Ascending aorta (tissue), 2 donors: ENCODE measurements at places on chromosomes 1 and 21. TPM values are rescaled to one million over a fixed set of nuclear protein-coding genes. Genes with fewer than 3 reads are reported as not detected.

DNA sequence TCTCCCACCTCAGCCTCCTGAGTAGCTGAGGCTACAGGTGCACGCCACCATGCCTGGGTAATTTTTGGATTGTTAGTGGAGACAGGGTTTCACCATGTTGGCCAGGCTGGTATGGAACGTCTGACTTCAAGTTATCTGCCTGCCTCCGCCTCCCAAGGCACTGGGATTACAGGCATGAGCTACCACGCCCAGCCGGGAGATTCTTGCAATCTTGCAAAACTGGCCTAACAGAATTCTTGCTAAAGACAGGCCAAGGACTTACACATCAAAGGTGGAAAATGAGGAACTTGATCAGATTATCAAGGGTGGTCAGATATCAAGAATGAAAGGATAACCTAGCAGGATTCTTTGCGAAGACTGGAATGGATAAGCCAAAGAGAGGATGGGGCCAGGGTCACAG lies 98.3 kb upstream of the TIAM1 start:
- no peaks in the 10 kb centered on the region for H3K4me1 ChIP-seq
- no peak for DNase-seq
- no peak overlapping the region for H3K4me3 ChIP-seq
- H3K36me3 ChIP-seq, result no peaks in the 10 kb centered on the region

DNA sequence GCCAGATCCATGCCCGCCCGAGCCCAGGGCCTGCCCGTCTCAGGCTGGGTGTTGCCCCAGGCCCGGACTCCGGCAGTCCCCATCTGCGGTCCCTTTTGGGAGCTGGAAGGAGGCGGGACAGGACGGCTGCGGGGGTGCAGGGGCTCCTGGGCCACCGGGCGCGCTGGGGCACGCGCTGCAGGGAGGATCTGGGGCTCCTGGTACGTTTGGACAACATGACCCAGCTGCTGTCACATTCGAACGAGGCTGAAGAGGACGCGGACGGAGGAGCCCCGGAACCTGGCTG lies 6.6 kb upstream of the CALML6 start:
- H3K36me3 ChIP-seq, result no peaks in the 10 kb centered on the region
- H3K4me1 ChIP-seq, result peaks cover 4% of the 10 kb centered on the region
- peak overlapping the region; percentile 71 for H3K4me3 ChIP-seq
- no peaks in the 10 kb centered on the region for H3K27me3 ChIP-seq
- no peak for DNase-seq

- DNase-seq, result no peak
- H3K27ac ChIP-seq, result no peak overlapping the region
- no peak overlapping the region for H3K4me3 ChIP-seq
- H3K27me3 ChIP-seq, result no peaks in the 10 kb centered on the region
- H3K36me3 ChIP-seq, result no peaks in the 10 kb centered on the region
- no peaks in the 10 kb centered on the region for H3K4me1 ChIP-seq
Observed at GRCh38 chr1:232728507-232729263, 76.5 kb upstream of the MAP10 start.

DNA sequence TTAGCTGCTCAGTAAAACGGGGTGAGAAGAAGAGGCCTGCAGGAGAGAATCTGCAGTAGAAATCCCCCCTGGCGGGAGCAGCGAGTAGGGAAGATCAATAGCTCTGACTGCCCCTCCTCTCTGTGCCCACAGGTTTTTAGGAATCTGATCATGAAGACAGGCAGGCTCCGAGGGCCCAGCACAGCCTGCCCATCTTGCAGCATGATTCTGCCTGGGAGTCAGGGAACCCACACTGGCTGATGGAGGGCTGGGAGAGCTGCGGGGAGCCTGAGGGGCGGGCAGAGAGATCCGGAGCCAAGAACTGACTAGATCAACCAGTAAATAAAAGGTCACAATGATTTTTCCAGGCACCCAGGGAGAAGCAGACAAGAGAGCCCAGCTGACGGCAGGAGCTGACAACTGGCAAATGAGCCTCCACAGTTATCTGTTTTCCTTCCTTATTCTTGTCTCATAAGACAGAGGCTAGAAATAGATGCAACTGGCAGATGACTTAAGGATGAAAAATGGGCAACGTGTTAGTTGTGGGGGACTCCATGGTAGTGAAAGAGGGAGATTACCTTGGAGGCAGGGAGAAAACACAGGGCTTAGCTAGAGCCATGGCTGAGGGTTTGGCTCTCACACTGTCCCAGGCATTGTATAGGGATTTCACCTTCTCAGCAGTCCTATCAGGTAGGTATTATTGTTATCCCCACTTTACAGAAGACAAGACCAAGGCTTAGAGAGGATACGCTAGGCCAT lies 116.2 kb downstream of the PLXNA2 start:
- peaks cover 4% of the 10 kb centered on the region for H3K4me1 ChIP-seq
- H3K4me3 ChIP-seq, result no peak overlapping the region
- DNase-seq, result no peak
- H3K27me3 ChIP-seq, result no peaks in the 10 kb centered on the region
- H3K27ac ChIP-seq, result no peak overlapping the region
- H3K36me3 ChIP-seq, result no peaks in the 10 kb centered on the region

GRCh38 chr1:170067253-170067819 lies 7.2 kb downstream of the KIFAP3 start:
- H3K27ac ChIP-seq, result no peak overlapping the region
- H3K4me1 ChIP-seq, result no peaks in the 10 kb centered on the region
- H3K4me3 ChIP-seq, result no peak overlapping the region
- no peak for DNase-seq
- H3K36me3 ChIP-seq, result no peaks in the 10 kb centered on the region

DNA sequence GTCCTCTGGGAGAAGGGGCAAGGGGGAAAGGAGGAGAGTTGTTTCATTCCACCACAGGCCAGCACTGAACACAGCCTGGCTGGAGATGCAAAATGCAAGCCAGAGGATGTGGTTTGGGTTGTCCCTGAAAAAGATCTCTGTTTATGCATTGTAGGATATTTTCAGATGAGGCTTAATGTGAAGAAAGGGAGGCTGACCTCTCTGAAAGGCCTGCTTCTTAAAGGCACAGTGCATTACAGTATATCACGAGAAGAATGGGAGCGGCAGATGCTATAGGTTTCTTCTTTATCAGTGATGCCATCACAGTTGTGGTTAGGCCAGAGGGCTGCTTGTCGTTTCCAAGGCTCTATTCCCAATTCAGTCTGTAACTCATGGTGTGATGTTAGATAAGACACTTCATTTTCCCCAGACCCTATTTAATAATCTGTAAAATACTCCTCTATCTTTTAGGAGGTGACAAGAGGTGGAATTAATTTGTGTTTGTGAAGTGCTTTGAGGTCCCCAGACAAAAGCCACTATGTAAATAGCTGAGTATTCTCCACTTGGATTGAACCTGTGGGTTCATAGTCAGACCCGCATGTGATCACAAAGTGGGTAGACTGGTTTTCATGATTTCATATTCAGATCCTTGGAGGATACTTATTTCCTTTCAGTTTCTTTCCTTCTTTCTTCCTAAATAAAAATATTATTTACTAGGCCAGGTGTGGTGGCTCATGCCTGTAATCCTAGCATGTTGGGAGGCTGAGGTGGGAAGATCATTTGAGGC lies 76.5 kb upstream of the WDR26 start:
- H3K36me3 ChIP-seq, result no peaks in the 10 kb centered on the region
- H3K4me3 ChIP-seq, result no peak overlapping the region
- H3K27me3 ChIP-seq, result no peaks in the 10 kb centered on the region
- no peak for DNase-seq
- no peaks in the 10 kb centered on the region for H3K4me1 ChIP-seq
- H3K27ac ChIP-seq, result no peak overlapping the region

DNA sequence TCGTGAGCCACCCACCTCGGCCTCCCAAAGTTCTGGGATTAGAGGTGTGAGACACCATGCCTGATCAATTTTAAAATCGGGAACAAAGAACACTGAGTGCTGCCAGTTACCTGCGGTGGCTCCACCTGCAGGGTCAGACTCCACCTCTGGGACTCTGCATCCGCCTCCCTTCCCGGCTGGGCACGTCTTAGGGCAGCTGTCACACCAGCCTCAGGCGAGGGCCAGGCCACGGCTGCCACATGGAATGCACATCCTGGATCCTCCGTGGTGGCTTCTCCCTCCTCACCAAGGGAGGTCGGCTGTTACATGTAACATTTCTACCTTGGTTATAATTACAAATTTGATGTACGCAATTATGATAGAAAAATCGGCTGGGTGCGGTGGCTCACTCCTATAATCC lies 5.9 kb upstream of the MXRA8 start:
- H3K36me3 ChIP-seq, result no peaks in the 10 kb centered on the region
- DNase-seq, result no peak
- H3K27ac ChIP-seq, result no peak overlapping the region
- peaks cover 28% of the 10 kb centered on the region for H3K4me1 ChIP-seq
- H3K4me3 ChIP-seq, result no peak overlapping the region
- H3K27me3 ChIP-seq, result no peaks in the 10 kb centered on the region

DNA sequence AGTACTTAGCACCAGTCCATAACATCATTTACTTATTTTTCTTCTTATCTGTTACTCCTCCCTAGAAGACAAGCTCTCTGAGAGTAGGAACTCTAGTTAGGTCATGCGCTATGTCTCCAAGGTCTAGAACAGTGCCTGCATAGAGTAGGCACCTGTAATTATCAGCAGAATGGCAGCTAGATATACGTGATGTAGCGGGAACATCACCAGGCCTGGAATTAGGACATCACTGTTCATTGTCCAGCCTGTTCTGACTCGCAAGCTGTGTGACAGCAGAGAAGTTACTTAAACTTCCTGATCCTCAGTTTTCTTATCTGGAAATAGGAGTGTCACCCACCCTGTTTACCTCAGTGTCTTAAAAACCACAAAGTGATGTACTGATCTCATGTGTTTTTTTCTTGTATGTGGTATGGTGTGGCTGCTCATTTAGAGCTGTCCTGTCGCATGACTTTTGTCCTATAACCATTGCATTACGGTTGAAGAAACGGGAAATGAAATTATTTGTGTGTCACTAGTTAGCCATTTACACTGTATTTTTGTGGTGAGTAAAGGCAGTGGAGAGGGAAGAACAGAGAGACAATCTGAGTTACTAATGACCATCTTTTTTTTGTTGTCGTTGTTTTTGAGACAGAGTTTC lies 37.1 kb upstream of the EXO1 start:
- DNase-seq, result no peak
- H3K27ac ChIP-seq, result no peak overlapping the region
- no peak overlapping the region for H3K4me3 ChIP-seq
- no peaks in the 10 kb centered on the region for H3K4me1 ChIP-seq
- H3K36me3 ChIP-seq, result no peaks in the 10 kb centered on the region

DNA sequence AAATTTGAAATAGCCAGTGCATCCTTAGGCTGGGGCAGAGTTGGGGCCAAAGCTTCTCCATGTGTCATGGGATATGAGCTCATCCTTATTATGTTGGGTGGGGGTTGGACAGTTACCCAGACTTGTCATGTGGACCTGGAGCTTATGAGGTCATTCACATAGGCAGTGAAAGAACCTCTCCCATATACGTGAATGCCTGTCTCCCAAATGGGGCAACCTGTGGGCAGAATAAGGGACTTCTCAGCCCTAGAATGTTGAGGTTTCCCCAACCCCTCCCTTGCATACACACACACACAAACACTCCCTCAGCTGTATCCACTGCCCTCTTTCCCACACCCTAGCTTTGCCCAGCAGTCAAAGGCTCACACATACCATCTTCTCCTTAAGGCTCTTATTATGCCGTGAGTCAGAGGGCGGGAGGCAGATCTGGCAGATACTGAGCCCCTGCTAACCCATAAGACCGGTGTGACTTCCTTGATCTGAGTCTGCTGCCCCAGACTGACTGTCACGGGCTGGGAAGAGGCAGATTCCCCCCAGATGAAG lies 2.3 kb upstream of the IVL start:
- no peak overlapping the region for H3K27ac ChIP-seq
- H3K4me1 ChIP-seq, result no peaks in the 10 kb centered on the region
- H3K4me3 ChIP-seq, result no peak overlapping the region

DNA sequence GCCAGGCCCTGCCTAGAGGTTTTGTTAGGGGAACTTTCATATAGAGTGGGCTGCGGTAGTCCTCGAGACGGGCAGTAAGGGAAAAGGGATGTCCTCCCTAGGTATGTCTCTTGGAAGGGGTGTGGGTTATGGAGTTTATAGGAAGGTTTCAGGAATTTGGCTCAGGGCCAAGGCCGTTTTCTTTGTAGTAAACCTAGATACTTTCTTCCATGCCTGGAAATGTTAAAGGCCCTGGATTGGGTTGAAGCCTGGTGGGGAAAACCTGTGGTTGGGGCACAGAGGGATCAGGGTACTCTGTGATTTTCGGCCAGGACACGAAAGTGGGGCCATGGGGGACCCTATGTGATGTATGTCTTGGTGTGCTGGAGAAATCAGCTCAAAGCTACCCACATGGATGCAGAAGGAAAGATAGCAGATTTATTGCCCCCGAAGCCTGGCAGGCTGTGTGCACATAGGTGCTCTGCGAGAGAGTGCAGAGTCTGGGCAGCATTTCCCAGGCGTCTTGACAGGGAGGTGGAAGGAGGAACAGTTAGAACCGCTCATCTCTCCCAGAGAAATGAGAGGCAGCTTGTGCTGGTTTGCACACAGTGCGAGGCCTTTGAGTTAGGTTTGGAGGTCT lies 1.7 kb downstream of the SNAP47 start:
- H3K4me3 ChIP-seq, result no peak overlapping the region
- H3K4me1 ChIP-seq, result peaks cover 9% of the 10 kb centered on the region
- H3K27ac ChIP-seq, result no peak overlapping the region
- no peaks in the 10 kb centered on the region for H3K27me3 ChIP-seq
- no peak for DNase-seq

Gene SMCP
- total RNA-seq, result not detected

Gene OR6P1
- not detected for total RNA-seq

Gene TIE1
- total RNA-seq, result 120 TPM

Gene LINGO4
- not detected for total RNA-seq

Gene KRTAP6-2
- not detected for total RNA-seq
